ENCODE measurements at places on chromosomes 3 and 15.

DNA sequence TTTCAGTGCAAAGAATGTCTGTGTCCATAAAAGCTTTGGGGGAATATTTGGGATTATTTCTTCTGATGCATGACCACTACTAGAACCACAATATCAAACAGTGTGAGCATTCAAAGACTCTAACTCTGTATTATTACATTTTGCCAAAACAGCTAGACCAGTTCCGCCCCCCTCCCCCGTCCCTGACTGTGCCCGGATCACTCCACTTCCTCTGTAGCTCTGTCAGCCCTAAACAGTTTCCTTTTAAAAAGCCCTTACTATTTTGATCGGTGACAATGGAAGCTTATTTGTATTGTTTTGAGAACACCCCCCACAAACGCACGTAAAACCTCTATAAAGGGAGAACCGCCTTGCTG is 36.6 kb upstream of the EPHB3 start:
- no peak for DNase-seq

GRCh38 chr3:141625506-141625905 is 112.6 kb upstream of the RNF7 start:
- DNase-seq = peak; percentile 66

DNA sequence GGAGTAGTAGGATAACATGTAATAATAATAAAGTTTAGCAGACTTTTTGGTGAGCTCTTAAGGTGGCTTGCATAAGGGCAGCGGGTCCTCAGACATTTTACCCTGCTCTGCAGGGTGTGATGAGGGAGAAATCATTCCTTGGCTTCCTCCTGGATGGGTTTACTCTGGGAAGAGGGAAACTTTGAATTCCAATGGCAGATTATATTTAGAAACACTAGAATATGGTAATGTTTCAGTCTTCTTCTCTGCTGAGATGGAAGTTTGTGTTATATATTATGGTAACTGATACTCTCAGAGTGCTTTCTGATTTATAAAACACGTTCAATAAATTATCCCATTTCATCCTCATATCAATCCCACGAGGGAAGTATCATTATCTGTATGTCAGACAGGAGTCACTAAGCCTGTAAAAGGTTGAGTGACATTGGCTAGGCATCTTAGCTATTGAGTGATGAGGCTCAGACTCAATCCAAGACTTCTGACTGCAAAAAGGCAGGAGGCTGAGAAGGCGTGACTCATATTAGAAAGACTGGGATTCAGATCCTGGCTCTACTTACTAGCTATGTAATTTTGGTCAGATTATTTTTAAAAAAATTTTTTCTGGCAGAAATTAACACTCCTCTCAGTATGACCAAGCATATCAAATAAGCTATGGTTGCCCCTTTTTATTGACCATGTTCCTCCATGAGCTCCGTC is 19.3 kb downstream of the PDIA5 start:
- DNase-seq = no peak

- DNase-seq = no peak
Observed at GRCh38 chr15:38145651-38146111, 107.0 kb upstream of the SPRED1 start.

- no peak for DNase-seq
Observed at GRCh38 chr15:75891895-75892294, 11.8 kb upstream of the FBXO22 start.

- DNase-seq = no peak
Observed at GRCh38 chr3:149085828-149086231, 503 bp downstream of the HLTF start.

- DNase-seq = no peak
Observed at GRCh38 chr3:152307829-152308474, 39.2 kb downstream of the MBNL1 start.

- peak; percentile 87 for DNase-seq
Observed at GRCh38 chr3:57007521-57008460, 52.7 kb upstream of the SPATA12 start.

DNA sequence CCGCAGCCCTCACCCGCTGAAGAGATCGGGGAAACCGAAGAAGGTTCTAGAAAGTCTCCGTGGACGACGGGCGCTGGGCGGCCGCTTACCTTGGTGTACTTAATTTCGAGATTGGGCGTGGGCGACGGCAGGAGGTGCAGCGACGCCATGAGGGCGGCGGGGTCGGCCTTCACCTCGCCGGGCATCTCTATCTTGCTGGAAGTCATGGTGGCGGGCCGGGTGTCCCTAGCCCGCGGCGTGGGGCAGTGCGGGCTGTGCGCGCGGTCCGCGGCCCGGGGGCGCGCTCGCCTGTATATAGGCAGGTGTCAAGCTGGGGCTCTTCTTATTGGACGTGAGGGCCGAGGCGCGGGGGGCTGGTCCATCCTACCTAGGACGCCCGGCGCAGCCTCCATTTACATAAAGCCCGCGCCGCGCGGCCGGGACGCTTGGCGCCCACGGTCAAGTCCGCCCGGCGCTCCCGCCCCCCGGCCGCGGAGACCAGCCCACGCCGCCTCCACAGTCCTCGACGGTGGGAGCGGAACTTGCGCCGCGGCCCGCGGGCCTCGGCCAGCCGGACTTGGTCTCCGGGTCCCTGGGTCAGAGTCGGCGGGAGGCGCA is at the start of gene ALDH1A2:
Gene ALDH1A2 (minus strand): TSS at position 267 of the 597 bp plus-strand sequence. CDS start 61 bp downstream, at position 206.
- peak; percentile 78 for DNase-seq

DNA sequence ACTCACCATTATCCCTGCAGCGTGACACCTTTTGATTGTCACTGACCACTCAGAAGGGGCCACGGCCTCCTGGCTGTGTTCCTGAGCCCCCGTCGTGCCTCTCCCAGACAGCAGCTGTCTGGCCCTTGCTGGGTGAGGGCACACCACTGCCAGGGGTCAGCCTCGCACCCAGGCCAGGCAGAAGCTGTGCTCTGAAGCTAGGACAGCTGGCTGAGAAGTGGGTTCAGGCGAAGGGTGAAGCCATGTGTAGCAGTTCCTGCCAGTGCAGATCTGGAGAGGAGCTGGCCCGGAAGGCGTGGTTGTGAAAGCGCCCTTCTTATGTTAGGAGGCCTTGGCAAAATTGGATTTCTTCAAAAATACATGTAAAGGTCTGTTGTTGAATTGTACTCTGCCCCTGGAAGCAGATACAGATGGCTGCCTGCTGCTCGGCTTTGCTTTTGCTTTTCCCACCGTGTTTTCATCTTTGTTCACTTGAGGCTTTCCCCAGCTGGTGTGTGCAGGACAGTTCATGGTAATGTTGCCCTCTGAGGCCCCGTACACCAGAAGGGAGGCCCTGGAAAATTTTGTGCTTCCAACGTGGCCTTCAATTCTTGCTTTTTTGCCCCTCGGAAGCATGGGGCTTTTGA is 49.1 kb downstream of the KLHL25 start:
- no peak for DNase-seq

DNA sequence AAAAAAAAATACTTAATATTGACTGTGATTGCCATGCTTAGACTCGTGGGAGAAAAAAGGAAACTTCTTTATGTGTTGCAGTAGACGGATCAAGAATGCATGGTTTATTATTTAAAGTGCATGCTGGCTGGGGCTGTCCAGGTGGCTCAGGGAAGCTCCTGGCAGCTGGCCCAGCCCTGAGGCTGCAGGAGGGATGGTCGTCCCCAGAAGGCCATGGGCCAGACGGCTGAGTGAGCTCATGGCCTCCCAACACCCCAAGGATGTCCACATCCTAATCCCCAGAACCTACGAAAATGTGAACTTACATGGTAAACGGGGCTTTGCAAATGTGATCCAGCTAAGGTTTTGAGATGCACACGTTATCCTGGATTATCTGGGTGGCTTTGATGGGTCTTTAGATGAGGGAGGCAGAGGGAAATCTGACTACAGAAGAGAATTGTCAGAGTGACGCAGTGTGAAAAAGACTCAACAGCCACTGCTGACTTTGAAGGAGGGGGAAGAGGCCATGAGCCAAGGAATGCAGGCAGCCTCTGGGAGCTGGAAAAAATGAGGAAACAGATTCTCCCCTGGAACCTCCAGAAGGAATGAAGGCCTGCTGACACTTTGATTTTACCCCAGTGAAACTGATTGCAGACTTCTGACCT is 29.8 kb downstream of the ADAMTS17 start:
- no peak for DNase-seq

DNA sequence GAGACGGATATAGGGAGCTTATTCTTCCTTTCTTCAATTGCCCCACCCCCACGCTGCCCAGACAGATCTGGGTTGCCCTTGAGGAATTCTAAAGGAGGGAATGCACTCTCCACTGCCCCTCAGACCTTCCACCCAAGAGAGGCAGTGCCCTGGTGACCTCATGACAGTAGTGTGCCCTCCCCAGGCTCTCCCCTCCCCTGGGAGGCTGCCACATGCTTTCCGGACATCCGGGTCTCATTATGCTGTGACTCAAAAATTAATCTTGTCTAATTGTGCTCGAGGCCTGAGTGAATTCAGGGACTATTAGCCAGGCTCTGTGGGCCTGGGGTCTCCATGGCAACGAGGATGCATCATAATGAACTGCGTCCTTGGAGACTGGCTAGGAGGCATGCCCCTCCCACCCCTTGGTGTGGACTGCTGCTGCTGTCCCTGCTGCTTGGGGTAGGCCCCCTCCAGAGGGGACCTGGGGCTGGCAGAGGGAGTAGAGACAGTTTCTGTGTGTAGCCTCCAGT is 20.8 kb downstream of the CORO2B start:
- no peak for DNase-seq

GRCh38 chr15:84658080-84658787 is at the start of gene NMB:
Gene NMB (minus strand): TSS chr15:84658199. CDS start chr15:84658152, 47 bp downstream.
- DNase-seq = peak; percentile 64

DNA sequence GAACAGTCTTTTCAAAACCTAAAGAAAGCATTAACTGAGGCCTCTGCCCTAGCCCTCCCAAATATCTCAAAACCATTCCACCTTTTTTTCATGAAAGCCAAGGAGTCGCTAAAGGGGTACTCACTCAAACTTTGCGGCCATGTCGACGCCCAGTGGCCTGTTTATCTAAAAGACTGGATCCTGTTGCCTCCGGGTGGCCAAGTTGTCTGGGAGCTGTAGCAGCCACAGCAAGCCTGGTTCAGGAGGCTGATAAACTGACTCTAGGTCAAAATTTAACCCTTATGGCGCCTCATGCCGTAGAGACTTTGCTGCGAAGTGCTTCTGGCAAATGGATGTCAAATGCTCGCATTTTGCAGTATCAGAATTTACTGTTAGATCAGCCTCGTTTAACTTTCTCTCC is 39.5 kb downstream of the ZBTB11 start:
- no peak for DNase-seq

GRCh38 chr3:127632035-127632820 is 3.2 kb downstream of the PODXL2 start:
- DNase-seq = peak; percentile 39

DNA sequence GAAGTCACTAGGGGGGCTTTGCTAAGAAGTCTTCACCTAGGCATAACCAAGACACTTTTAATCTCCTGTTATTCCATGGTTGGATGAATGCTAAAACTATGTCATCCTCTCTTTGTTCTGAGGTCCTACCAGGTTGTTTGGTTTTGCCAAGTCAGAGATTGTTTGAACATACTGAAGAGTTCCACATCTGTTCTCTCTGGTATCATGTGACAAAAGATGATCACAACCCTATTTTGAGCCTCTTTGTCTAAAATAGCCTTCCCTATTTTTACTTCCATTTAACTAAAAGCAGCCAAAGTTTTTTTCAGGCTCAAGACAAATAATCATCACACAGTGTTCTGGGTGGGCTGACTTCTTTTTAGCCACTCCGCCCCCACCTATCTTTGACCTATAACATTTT is 218.4 kb upstream of the LMCD1 start:
- no peak for DNase-seq

DNA sequence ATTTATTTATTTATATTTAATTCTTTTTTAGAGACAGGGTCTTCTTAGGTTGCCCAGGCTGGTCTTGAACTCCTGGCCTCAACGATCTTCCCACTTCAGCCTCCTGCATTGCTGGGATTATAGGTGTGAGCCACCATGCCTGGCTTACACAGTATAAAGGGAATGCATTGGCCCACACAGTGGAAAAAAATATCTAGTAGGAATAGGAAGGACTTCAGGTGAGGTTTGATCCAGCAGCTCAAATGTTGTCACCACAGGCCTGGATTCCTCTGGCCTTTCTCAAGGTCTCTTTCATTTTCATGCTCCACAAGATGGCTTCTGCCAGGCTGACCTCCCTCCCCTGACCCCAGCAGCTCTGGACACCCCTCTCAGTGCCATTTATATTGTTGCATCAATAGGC is 2.1 kb upstream of the SPTBN5 start:
- no peak for DNase-seq

DNA sequence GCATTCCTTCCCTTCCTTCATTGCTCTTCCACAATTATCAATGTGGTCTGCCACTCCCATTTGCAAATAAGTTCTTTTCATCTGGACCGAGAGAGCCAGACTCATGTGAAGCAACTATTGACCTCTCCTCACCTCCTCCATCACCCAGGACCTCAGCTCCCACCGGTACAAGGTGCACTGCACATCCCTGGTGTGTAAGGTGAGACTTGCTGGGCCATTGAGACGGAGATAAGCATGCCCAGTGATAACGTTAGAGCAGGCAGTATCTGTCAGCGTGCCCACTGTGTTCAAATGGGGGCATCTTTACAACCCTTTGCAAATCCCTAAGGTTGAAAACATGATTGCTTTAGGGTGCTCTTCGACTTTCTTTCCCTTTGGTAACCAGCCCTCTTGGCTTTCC is 154.8 kb downstream of the ADAMTS17 start:
- no peak for DNase-seq

DNA sequence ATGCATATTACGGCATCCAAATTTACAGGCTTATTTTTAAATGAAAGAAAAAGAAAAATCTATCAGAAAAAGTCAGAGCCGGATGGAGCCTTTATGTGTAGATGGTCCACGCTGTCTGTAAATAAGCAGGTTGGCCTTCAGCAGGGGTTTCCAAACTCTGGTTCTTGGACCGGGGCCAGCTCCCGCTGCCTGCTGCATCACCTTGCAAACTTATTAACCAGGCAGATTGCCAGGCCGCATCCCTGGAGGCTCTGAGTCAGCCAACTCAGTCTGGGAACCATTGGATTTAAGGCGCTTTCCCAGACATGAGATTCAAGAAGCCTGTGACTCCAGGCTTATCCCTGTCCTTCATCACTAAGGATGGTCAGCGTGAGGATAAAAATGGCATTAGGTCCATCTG is 212.4 kb downstream of the OPA1 start:
- DNase-seq = no peak

DNA sequence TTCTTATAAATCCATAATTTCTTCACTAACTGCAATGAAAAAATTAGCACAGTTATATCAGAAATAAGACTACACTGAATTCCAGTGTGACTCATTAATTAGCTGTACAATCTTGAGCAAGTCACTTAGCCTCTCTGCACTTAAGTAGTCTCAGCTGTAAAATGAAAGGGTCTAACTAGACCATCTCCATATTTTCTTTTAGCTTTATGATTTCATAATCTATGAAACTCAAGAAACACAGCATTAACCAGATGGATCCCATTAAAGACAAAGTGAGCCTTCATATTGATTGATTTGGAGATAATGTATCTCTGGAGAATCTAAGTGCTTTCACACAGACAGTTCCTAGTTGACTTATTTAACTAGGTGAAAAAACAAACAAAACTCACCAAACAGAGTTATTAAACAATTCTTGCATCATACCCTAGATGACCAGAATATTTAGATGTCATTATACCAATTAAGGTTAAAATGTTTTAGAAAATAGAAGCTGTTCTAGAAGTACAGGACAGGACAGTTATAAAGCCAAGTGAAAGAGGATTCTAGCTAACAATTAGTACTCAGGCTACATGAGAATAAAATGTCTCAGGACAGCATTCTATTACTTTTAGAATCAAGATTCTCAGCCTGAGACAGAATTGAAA is 11.2 kb downstream of the CSNK1G1 start:
- DNase-seq = no peak

GRCh38 chr3:53293867-53294266 is 38.0 kb upstream of the TKT start:
- no peak for DNase-seq
